Midbrain (tissue), 1 donor: ENCODE measurements at places on chromosomes 12 and 14.
A peak's percentile ranks its signal among the peaks of the same experiment; 100 is the strongest.

GRCh38 chr12:89999699-90000505 is 291.3 kb upstream of the ATP2B1 start:
- no peak for DNase-seq

DNA sequence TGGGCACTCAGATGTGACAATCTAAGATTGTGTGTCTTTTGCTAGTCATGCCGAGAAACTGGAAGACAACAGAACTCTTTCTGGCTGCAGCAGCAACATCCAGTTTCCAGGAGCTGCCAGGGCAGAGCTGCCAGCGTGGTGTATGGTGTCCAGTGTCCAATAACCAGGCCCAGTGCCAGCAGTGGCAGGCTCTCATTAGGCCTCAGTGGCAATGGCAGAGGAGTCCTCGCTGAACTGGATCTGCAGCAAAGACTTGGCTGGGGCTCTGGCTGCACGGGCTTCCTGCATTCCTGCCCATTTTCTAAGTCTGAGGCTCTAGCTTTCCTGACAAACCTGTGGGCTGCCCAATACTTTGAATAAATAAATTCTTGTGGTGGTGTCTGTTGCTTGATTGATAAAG is 26.2 kb upstream of the PPM1A start:
- peak; percentile 80 for DNase-seq

DNA sequence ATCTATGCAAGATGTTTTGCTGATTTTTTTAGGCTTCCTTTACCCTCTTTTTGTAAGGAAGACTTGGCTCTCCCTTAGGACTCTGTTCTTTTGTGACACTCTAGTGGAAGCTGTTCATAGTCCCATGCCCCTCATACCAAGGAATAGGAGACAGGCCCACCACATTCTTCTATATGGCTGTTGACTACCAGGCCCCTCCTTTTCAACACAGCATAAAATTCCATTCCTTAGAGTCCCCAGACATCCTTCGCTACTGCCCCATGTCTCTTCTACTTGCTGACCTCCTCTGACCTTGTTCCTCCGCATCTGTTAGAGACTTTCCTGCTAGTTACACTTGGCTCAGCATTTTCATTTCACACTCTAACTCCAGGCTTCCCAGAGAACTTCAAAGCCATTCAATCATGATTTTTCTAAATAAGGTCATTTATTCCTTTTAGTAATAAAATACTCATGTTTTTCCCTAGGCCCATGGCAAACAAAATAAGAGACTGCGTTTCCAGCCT is 9.7 kb downstream of the PIK3C2G start:
- no peak for DNase-seq

GRCh38 chr12:59934486-59934885 is 338.7 kb downstream of the SLC16A7 start:
- DNase-seq = no peak

GRCh38 chr14:59190372-59190771 is 1.9 kb downstream of the DAAM1 start:
- peak; percentile 33 for DNase-seq

GRCh38 chr12:100114574-100114973 is 28.1 kb downstream of the BLTP3B start:
- DNase-seq = no peak

DNA sequence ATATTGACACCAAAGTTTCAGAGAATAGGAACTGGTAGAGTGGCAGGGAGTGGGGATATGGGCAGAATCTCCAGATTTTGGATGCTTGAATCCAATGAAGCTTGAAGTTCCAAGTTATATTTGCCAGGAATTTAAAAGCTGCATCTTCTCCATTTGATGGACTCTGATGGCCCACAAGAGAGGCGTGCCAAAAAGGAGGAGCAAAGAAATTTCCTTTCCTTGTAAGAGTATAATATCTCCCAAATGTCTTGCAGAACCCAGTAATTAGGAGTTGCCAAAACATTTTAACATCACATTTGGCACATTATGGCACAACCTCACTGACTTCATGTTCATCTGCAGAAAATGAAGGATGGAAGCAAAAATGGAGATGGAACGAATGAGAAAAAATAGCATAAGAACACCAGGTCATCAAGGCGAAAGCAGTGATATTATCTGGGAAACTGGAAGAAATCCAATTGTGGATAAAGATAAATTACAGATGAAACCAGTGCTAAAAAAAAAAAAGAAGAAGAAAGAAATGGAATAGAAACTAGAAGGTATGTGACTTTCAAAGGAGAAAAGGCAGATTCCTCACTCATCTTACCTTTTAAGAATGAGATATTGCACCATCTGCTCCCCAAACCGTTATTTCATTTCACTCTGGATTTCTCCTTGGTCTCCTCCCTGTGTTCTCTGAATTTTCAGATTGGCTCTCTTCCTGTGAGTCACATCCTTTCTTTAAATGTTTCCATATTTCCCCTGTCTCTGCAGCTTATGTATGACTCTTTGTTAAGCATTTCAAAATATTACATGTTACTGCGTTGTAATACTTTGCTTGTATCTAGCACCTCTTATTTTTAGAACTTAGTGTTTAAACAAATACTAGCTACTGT is 13.5 kb upstream of the FLRT2 start:
- no peak for DNase-seq

DNA sequence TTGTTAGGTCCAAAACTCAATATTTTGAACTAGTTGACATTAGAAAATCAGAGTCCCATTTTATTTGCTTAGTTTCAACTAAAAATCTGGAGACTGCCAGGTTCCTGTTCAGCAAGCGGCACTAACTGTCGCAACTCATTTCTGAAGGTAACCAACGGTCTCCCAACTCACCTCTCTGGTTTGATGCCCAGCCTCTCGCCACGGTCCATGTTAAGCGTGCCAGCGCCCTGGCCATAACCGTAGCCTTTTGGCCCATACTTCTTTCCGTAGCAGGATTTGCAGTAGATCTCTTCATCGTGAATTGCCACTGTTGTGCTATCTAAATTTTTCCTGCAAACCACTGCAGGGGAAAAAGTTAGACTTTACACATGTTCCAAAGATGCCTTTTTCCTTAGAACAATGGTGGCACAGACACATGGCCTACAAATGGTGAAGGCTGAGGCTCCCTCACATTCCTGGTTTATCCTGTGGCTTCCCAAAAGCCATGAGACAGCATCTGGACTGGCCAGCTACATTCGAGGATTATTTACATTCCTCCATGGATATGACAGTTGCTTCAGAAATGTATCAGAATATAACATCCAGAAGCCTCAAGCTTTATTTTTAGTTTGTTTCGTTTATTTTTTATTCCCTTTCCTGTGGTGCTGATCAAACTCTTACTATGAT is 15.7 kb downstream of the CSRP2 start:
- DNase-seq = no peak

DNA sequence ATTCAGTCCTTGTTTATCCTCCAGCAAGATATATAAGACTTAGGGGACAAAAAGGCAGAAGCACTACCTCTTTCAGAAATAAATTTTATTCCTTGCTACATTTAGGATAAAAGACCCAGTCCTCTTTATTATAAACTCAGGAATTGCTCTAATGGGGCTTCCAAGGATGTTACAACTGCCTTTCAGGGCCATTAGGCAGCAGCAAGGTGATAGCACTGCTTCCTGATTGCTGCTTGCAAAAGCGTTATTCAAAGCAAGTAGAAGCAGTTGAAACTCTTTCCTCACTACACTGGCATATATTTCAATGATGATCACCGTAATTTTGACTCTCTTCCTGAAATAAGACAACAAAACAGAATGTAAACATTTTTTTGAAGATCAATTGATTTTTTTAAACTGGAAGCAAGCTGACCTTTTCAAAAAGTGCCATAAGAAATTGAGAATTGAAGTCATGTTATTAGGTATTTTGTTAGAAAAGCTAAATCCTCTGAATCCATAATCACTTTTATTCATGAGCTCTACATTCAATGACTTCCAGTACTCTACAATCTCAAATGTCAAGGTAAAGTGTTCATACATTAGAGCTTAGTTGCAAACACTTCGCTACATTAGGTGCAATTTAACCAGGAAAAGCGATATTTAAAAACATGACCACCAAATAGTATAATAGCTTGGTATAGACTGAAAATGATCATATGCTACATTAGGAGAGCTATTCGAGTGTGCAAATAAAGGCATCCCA is 233.4 kb upstream of the SYT10 start:
- no peak for DNase-seq

GRCh38 chr12:57185906-57186508 is 30.6 kb upstream of the NXPH4 start:
- no peak for DNase-seq

DNA sequence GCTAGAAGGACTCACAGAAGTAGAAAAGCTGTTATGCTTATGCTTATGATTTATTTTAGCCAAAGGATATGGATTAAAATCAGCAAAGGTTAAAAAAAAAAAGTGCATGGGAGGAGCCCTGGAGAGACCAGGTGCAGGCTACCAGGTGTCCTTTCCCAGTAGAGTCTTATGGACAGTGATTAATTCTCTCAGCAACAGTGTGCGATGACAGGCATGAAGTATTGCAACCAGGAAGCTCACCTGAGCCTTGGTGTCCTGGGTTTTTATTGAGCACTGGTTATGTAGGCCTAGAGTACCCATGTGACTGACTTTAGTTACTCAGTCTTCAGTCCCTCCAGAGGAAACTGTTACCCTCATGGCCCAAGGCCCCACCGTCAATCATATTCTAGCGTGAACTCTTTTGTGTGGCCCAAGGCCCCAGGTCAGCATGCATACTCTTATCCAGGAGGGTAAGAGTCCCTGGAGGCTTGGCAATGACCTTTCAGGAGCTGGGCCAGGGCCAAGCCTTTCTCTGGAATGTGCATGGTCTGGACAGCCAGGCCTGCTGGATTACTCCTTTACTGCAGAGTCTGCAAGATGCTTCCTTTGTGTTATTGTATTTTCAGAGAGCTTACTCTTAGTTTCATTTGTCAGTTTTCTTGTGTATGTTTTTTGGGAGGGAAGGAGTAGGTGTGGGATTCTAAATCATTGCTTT is 69.6 kb upstream of the RD3L start:
- DNase-seq = no peak

DNA sequence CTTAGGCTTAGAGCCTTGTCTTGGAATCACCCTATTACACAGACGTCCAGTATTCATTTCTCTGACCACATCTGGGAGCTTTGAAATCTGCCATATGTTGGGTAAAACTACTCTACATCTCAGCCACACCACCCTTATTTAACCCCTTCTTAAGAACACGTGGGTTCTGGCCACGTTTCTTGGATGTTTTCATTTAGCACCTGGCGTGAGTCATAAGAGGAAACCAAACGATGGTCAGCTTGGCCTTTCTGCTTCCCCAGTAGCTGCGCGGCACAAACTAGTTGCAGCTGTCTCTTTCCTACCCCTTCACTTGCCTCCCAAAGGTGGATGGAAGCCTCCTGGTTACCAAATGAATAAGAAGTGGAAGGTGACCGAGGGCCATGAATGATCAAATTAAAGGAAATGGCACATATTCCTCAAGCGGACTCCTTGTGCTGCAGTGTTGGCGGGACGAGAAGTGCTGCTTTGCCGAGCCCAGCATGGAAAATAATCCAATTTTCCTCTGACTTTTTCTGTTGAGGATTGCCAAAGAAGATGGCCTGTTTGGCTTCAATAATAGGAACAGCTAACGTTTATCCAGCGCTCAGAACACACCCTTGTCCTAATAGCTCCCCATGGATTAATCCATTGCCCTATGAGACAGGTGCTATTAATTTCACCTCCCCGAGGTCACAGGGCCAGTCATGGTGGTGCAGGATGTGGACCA is 154.1 kb downstream of the ZNF664 start:
- no peak for DNase-seq

DNA sequence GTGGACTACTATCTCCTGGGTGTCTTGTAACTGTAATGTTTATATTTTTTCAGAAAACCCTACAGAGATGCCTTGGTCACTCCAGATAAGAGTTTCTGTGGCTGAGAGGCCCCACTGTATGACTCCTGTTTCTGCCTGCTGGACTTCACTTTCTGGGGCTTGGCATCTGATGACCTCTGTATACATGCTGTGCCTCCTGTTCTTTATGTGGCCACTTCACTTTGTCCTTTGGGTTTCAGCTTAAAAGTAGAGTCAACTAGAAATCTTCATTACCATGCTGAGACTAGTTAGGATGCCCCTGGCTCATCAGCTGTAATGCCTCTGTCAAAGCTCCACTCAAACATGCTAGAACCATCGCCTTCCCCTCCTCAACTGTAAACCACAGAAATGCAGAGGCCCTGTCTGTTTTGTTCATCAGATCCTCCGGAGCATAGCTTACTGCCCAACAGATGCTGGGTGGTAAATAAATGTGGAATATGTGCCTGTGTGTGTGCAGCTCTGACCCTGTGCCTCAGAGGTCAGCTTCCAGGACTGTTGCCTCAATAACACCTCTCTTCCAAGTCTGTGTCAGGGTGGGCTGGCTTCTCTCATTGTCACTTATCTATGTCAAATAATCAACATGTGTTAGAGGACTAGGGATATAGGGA is 25.5 kb downstream of the ZNF664 start:
- no peak for DNase-seq

DNA sequence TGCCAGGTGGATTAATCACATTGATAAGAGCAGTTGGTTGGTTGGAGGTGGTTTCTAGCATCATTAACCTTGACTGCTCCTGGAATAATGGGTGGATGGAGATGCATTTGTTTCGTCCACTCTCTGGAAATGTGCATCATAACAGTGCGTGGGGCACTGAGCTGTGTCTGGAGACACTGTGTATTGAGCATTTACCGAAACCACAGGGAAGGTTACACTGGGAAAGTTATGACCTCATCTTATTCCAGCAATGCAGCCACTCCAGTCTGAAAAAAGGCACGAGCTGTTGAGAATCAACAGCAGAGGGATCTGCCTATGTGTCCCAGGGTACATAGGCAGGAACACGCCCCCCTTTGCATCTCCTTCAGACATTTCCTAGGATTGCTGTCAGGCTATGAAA is 27.2 kb downstream of the RNFT2 start:
- no peak for DNase-seq

DNA sequence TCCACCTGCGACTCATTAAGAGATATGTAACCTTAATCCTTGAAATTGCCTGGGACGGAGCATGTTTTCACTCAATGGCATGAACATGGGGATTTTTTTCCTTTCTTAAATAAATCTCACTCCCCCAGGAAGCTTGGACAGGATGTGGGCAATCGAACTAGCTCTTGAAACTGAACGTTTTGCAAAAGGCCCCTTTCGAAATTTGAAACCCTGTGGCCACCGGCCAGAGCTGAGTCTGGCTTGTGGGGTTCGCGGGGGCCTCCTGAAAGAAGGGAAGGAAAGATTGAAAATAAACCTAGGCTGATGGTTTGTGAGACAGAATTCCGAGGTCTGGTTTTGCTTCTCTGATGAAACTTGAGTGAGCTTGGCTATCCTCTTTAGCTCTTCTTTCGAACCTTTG is 101.4 kb upstream of the RTL1 start:
- peak; percentile 6 for DNase-seq

DNA sequence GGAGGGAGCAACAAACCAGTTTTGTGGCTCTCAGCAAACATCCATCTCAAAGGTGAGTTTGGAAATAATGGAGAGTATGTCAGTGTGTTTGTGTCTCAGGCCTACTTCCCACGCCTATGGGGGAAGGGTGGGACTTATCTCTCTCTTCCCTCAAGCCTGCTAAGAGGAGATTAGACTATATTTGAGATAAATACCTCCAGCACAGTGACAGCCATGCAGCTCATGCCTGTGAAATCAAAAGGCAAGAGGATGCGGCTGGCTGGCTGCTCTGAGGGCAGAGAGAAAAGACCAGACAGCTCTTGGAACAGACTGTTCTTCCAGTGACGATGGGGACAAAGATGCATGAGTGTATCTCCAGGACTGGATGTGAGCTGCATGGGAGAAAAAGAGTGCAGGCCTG is 14.7 kb upstream of the POC1B start:
- no peak for DNase-seq
